ENCODE measurements at places on chromosomes 12 and 14.
A peak's percentile ranks its signal among the peaks of the same experiment; 100 is the strongest.

GRCh38 chr14:100076606-100077005, 11.4 kb downstream of the EVL start:
- DNase-seq = peak; percentile 83

DNA sequence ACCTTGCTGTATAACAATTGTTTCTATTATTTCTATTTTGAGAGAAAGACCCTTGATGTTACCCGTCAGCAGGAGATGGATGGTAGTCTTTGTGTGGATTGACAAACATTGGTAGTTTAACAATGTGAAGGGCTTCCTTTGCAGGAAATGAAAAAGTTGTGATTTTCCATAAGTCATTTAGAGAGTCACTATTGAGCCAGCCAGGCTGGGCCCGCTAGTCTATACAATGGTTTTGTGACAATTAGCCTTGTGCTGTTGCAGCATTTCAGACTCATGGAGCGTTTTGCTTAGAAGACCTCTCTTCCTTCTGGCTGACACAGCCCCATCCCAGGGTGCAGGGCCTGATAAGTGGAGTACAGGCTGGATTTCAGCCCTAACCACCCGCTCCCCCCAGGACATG, 18.3 kb upstream of the SLC38A2 start:
- DNase-seq = no peak

GRCh38 chr14:62897771-62898170, 147.5 kb downstream of the KCNH5 start:
- no peak for DNase-seq

DNA sequence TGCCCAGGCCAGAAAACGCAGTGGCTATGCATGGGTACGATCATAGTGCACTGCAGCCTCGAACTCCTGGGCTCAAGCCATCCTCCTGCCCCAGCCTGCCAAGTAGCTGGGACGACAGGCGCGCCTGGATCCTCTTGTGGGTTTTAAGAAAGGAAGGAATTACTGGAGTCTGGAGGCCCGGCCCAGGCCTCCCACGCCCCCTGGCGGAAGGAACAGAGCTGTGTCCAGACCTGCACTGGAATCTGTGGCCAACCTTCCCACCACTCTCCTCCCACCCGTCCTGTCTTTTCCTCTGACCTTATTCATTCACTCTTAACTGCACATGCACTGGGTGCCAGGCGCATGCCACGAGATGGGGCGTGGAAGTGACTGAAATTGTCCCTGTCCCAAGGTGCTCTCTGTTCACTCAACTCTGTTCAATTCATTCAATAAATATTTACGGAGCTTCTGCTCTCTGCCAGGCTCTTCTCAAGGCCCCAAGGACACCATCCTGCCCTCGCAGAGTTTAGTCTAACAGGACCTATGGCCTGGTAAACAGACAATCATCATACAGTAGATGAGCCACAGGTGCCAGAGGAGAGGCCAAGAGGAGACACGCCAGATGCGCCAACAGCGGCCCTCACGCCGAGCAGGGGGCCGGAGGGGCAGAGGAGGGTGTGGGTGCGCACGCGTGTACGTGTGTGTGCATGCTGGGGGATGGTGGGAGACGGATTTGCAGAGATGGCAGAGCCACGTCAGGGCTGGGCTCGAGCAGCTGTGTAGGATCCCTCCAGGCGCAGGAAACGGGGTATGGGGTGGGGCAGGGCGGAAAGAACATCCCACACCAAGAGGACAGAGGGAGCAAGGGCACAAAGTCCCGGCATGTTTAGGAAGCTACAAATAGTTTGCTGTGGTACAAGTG, 13.7 kb upstream of the TMEM106C start:
- DNase-seq = peak; percentile 81

DNA sequence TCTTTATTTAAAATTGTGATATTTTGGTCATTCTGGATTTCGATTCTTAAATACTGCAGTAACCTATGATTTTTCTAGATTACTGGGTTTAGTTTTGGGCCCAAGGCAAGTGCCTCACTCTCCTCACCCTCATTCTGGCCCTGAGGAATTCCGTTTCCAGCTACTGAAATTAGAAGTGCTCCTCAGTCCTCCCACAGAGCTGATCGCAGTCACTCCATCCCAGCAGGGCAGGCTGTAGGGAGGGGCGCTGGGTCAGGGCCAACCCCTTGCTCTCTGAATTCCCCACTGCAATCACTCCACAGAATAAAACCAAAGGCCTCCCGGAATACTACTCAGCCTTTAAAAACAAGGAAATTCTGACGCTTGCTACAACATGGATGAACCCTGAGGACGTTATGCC, 66.5 kb upstream of the DIO3 start:
- no peak for DNase-seq

DNA sequence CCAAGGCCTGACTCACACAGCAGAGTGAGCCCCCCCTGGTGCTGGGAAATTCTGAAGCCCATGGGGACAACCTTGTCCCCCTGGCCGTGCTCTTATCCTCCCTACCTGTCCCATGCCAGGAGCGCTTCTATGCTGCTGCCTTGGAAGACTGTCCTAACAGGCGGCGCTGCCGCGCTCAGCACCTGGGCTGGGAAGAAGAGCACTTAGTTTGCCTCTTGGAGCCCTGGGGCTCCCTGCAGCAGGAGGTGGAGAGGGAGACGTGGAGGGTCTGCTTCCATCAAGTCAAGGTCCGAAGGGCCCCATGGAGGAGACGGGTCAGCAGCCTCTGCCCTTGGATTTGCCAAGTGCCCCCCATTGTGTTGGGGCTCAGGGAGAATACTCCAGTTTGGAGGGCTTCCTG, 300.5 kb downstream of the CACNA1C start:
- no peak for DNase-seq

DNA sequence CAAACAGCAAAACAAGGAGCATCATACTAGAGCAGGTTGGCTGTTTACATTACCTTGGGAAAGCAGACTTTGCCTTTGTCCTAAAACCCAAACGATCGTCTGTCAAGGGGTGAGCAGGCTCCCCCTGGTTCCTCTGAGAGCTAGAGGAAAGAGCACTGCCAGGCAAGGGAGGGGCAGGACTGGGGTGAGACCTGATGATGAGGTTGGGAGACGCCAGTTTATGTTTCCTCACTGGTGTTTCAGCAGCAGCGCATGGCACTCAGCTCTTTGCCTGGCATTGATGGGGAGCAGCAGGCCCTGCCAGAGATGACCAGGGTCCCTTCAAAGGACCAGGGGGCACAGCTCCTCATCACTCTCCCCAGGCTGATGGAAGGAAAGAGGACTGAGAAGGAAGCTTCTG, 7.9 kb upstream of the KRT2 start:
- DNase-seq = no peak

- peak; percentile 88 for DNase-seq
Observed at GRCh38 chr14:35331605-35332516, 39.7 kb downstream of the PSMA6 start.

DNA sequence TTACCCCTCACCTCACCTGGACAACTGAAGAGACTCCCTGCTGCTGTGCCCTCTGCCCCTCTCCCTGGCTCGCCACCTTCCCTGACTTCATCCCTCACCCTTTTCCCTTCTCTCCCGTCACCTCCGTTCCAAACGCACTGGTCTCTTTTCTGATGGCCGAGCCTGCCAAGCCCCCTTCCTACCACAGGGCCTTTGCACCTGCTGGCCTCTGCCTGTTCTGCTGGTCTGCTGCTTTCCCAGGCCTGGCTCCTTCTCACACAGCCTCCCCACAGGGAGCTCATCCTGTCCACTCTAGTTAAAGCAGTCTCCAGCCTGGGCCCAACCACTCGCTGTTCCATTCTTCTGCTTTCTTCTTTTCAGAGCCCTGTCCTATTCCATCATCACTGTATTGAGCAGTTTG, 34.6 kb downstream of the RBM19 start:
- no peak for DNase-seq

- no peak for DNase-seq
Observed at GRCh38 chr12:70360218-70360617, 5.9 kb upstream of the KCNMB4 start.

DNA sequence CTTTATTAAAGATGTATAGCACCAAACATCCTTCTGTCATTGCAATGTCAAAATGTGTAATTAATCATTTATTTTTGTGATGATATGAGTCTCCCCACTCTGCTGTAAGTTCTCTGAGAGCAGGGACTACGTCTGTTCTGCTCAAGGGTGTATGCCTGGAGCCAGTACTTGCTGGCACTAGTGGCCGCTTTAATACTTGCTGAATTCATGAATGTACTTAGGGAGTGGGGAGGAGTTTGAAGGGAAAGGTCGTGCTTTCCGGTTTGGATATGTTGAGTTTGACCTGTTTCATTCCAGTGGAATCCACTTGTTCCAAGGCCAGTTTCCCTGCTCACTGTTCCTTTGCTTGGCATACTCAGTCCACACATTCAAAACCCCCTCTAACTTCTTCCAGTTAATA, 1.9 kb upstream of the DCAF5 start:
- no peak for DNase-seq

DNA sequence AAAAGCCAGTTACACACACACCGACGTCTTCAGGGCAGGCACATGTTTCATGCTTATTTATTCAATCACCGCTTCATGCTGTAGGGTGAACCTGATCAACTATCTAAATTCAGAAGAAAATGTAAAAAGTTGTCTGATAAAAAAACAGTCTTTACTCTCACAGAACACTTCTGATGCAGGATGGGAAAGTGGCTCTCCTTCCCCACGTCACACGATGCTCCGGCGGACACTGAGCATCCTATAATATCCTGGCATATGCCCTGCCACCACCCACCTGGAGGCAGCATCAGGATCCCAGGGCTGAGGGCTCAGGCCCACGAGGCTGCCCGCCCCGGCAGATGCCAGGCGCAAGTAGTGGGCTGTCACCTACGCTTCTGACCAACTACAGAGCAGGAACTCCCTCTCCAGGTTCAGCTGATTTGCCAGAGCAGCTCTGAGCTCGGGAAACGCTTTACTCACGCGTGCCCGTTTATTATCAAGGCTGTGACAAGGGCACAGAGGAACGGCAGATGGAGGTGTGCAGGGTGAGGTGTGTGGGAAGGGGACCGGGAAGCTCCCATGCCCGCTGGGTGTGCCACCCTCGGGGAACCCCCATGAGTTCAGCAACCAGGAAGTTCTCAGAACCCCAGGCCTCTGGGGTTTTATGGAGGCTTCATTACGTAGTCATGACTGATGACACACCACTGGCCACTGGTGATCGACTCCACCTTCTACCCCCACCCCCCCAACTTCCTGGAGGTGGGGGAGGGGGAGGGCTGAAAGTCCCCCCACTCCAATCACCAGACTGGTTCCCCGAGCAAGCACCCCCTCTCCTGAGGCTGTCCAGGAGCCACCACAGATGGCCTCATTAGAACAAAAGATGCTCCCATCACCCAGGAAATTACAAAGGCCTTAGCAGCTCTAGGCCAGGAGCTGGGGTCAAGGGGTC, 32.1 kb downstream of the SLC15A4 start:
- peak; percentile 63 for DNase-seq

DNA sequence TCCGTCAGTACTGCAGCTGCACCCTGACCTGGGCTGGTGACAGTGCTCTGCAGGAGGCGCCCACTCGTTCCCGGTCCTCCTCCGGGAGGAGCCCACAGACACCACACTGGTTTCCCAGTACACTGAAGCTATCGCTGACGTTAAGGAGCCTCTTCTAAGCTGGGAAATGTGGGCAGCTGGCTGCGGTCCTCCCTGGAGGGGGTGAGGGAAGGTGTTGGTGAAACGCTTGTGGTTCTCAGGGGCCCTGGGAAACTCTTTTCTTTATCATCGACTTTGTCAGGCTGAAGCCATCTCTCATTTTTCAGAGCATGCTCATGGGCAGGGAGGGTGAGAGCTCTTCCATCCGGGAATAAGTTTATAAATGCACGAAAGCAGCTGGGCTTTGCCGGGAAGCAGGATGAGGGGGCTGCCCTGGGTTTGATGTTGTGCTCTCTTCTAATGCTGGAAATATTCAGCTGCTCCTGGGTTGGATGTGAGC, 176.0 kb downstream of the CHST11 start:
- DNase-seq = no peak

Measured in suppressor macrophage treated with lipopolysaccharide for 4 hours (primary cell).